ENCODE measurements at places on chromosomes 7 and 10.

GRCh38 chr7:138975343-138976104 is 5.7 kb downstream of the KIAA1549 start:
- DNase-seq, result no peak

- no peak for DNase-seq
Observed at GRCh38 chr7:149885191-149886017, 11.6 kb downstream of the ATP6V0E2 start.

DNA sequence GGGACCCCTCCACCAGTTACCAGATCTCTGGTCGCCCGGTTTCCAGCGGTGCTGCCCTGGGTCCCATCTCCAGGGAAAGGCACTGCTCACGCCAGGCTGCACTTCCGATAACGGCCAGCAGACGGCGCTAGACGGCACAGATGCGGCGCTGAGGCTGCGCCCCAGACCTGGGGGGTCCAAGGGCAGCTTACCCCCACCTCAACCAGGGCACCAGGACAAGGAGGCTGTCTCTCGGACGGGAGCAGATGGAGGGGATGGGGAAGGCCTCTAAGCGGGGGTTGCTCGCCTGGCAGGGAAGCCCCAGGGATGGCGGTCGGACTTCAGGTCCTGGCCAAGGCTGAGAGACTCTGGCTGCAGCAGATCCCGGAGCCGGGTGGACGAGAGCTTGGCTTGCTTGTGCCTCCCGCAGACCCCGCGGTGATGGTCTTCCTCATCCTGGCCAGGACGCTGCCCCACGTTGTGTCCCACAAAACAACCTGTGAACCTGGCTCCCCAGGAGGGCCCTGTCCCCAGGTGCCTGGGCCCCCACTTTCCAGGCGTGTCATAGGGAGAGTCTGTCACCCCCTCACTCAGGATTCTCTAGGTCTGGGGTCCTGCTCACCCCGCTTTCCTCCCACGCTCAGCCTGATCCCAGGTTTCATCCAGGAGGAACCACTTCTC is 23.9 kb upstream of the ZNF716 start:
- no peak for DNase-seq

GRCh38 chr10:43106256-43107091 is 29.6 kb downstream of the RET start:
- DNase-seq, result no peak

- DNase-seq, result no peak
Observed at GRCh38 chr10:1360558-1361164, 304.5 kb downstream of the WDR37 start.

- no peak for DNase-seq
Observed at GRCh38 chr7:51077316-51077986, 239.2 kb downstream of the COBL start.

GRCh38 chr10:71486484-71487114 is 89.9 kb downstream of the CDH23 start:
- DNase-seq, result peak; percentile 49

DNA sequence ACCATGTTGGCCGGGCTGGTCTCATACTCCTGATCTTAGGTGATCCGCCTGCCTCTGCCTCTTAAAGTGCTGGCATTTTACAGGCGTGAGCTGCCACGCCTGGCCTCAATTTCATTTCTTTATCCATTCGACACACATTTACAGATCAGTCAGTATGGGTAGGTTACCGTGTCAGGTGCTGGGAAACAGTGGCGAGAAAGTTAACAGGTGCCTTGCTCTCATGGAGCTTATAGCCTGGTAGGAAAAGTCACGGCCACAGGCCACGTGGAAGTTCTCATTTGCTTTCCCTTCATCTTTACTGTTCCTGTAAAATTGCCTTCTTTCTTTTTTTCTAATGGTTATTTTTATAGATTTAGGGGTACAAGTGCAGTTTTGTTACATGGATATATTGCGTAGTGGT is 2.6 kb upstream of the CAMK1D start:
- no peak for DNase-seq

GRCh38 chr7:151838861-151839381 is 38.0 kb downstream of the PRKAG2 start:
- DNase-seq, result peak; percentile 31

DNA sequence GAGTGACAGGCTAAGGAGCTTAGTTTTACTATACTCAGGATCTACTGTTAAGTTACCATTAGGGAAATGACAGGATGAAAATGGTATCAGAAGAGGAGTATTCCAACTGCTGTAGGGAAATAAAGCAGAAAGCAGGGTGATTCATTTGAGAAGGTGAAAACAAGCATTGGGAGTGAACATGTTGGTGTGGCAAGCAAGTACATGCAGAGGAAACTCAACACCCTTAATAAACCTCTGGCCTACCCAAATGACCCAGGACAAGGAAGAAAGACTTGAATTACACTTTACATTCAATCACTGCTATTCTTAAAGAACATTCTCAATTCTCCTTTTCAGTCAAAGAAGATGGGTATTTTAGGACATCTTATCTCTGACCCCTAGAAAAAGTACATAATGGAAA is 28.7 kb downstream of the ERLIN1 start:
- peak; percentile 93 for DNase-seq

GRCh38 chr10:48549236-48549635 is 55.6 kb downstream of the ARHGAP22 start:
- DNase-seq, result no peak

DNA sequence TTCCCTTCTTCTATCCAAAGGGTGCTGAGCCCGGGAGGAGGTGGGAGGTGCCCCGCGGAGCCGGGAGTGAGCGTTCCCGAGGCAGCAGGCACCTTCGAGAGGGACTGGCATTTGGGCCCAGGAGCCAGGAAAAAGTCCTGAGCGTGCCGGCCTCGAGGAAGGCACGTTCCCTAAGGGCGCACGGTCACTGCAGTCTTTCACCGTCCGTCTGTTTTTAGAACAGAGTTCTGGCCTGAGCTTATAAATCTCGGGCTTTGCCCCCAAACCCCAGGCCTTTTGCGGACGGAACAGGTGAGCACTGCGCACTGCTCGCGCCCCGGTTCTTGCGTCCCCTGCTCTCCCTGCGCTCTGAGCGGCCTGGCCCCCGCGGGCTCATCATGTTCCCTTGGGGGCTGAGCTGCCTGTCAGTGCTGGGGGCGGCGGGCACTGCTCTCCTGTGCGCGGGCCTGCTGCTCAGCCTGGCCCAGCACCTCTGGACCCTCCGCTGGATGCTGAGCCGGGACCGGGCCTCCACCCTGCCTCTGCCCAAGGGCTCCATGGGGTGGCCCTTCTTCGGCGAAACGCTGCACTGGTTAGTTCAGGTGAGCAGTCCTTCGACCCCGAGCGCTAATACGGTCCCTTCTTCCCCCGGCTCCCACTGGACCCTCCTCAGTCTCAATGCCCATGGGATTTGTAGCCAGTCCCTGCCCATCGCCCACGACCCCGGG is 442 bp downstream of the CYP26C1 start:
- DNase-seq, result no peak

- no peak for DNase-seq
Observed at GRCh38 chr7:74617180-74617744, 40.3 kb upstream of the GTF2I start.

DNA sequence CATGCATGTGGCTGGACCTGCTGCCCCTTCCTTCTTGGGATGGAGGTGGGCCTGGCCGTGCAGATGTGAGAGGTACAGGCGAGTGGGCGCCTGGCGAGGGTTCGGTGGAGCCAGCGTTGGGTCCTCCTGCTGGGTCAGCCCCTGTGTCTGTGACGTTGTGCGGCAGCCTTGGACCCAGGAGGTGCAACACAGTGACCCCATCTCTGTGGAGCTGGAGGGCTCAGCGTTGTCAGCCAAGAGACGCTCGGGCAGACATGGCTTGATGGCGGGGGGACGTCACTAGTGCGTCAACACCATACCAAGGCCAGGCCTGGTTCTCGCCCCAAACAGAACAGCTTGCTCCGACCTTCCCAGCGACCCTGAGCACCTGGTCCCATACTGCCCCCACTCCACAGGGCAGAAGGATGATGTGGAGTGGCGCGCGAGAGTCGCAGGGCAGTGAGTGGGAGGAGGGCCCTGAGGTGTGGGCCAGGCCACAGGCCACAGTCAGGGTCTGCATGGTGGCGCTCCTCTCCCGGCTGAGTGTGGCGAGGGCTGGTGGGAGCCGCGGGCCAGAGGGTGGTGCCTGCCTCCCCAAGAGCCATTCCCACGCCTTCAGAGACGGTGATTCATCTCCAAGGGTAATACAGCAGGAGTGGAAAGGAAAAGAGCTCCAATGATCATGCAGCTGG is 184.4 kb downstream of the DNAJB6 start:
- DNase-seq, result no peak

GRCh38 chr10:46995234-46995633 is 84.0 kb downstream of the PTPN20 start:
- DNase-seq, result no peak

- no peak for DNase-seq
Observed at GRCh38 chr7:140440593-140440992, 36.7 kb downstream of the RAB19 start.

DNA sequence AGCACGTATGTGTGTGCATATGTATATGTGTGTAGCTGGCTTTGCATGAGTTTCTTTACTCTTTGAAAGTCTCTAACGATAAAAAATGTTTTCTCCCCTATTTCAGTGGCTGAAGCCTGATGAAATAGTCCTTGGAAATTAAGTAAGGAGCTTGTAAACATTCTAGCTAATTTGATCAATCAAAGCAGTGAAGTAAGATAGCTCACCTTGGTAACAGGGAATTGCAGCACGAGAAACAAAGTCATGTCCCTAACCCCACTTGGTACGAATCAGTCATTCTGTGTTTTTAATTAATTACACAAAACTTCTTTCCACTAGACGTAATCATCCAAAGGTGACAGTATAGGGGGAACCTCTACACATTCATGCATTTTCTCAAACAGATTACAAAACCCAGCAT is 41.5 kb downstream of the GPR37 start:
- DNase-seq, result no peak

DNA sequence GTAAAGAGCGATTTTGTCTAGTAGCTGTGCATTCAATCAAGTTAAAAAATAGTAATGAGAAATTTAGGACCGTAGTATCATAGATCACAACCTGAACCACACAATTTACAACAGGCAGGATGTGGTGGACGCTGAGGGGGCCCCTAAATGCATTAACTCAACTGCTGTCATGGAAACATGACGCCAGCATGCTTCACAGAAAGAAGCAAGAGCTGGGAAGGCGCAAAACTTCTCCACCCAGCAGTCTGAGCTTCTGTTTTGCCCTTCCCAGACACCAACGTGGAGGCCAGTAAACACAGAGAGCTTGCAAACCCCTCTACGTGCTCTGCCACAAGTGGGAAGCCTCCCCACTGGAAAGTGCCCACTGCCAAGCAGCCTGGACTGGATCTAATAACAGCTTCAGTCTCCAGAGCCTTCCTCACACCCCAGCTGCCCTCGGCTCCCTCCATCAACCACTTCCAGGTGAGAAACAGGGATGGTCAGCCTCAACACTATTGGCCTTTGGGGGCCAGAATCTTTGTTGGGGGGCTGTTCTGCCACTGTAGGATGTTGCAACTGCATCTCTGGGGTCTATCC is 151.8 kb downstream of the SFMBT2 start:
- DNase-seq, result no peak

- DNase-seq, result no peak
Observed at GRCh38 chr10:124728830-124729661, 15.1 kb downstream of the FAM53B start.

- no peak for DNase-seq
Observed at GRCh38 chr10:106785528-106785927, 379.0 kb downstream of the SORCS1 start.

DNA sequence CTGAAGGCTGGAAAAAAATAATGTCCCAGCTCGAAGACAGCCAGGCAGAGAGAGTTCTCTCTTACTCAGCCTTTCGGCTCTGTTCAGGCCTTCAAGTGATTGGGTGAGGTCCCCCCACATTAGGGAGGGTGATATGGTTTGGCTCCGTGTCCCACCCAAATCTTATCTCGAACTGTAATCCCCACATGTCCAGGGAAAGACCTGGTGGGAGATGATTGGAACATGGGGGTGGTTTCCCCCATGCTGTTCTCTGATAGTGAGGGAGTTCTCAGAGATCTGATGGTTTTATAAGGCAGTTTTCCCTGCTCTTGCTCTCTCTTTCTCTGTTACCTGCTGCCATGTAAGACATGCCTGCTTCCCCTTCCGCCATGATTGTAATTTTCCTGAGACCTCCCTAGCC is 36.6 kb upstream of the LEP start:
- DNase-seq, result no peak

DNA sequence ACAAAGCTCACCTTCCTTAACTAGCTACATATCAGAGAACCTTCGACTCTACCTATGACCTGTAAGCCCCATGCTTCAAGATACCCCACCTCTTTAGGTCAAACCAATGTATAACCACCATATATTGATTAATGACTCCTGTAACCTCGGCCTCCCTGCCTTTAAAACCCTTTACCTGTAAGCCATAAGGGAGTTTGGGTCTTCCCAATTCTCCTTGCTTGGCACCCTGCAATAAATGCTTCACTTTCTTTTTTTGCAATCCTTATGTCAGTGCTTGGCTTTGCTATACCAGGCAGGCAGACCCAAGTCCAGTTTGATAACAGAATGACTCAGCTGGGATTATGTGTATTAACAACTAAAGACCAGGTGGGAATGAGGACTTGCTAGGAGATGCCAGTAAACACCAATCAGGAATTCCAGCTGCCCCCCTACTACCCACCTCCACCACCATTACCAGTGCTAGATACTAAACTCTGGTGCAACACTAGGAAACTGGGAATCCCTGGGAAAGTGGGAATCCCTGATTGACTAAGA is 22.0 kb upstream of the SLC35G1 start:
- DNase-seq, result no peak

- DNase-seq, result no peak
Observed at GRCh38 chr7:153430931-153431330, 621.3 kb upstream of the DPP6 start.
